NB4 (cell line): ENCODE measurements at places on chromosomes 4 and X.

DNA sequence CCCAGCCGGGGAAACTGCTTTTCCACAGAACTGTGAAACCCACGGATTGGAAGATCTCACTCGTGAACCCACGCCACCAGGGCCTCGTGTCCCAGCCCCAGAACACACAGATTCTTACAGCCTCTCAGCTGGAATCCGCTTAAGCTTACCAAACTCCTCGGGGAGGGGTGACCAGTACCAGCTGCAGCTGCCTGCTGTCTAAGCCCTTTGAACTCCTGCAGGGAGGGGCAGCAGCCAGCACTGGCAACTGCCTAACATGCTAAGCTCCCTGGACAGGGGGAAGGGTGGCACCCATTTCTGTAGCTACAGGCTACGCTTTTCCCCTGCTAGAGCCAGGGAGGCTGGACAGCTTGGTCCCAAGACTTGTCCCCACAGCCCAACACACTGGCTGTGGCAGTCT, 38.4 kb downstream of the TBL1X start:
- DNase-seq, result no peak

DNA sequence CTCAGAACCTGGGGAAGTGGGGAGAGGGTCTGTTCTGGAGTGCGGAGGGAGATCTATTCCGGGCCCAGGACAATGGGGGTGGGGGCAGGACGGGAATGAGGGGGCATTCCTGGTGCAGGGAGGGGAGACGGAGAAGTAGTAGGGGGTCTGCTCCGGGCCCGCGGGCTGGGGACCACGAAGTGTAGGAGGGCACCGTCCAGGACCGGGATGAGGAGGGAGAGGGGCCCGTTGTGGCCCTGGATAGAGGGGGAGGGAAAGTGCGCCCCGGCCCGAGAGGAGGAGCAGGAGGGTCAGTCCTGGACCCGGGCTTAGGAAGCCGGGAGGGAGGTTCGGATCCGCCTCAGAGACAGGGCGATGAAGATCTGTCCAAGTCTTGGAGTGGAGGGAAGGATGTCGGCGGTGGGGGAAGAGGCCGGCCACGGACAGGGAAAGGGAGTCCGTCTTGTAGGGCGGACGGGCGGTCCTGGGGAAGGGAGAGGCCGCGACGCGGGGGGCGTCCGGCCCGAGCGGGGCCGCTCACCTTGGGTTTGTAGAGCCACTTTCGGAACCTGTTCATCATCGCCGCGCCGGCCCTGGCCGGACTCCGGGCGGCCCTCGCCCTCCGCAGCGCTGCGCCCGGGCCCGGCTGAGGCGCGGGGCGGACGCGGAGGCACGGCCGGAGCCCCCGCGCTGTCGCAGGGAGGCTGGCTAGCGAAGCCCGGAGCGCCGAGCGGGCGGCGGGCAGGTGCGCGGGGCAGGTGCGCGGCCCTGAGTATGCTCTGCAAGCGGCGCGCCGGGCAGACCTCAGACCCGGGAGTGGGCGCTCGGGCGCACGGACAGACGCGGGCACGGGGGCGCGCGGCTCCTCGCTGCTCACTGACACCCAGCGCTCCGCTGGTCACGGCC, at the start of gene ZFYVE28:
Gene ZFYVE28, minus strand, starts transcription at position 881 of the 885 bp plus-strand sequence. Its CDS starts 322 bp downstream, at position 559.
- DNase-seq, result peak; percentile 56

- DNase-seq, result no peak
These were observed 239.7 kb upstream of the PGRMC2 start for GRCh38 chr4:128527351-128527750.

- no peak for DNase-seq
These were observed 184.5 kb downstream of the KIT start for GRCh38 chr4:54842226-54842625.

GRCh38 chr4:182521011-182521410, 277.8 kb downstream of the TENM3 start:
- DNase-seq, result no peak

DNA sequence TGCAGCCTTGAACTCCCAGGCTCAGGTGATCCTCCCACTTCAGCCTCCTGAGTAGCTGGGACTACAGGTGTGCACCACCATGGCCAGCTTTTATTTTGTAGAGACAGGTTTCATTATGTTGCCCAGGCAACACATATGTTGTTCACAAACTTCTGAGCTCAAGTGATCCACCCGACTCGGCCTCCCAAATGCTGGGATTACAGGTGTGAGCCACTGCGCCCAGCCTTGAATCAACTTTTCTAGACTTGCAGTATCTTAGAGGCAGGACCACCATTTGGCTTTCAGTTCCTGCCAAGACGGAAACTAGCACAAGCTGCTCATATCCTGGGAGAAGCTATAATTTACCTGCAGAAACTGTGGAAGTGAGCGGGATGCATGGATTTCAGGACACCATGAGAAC, 19.9 kb downstream of the NAT8L start:
- DNase-seq, result no peak

- DNase-seq, result no peak
These were observed 17.7 kb downstream of the ACSL1 start for GRCh38 chr4:184807797-184808712.

- DNase-seq, result no peak
These were observed 82.7 kb upstream of the MAML3 start for GRCh38 chr4:140236654-140237169.

GRCh38 chr4:7367864-7368277, 66.9 kb downstream of the PSAPL1 start:
- DNase-seq, result no peak

DNA sequence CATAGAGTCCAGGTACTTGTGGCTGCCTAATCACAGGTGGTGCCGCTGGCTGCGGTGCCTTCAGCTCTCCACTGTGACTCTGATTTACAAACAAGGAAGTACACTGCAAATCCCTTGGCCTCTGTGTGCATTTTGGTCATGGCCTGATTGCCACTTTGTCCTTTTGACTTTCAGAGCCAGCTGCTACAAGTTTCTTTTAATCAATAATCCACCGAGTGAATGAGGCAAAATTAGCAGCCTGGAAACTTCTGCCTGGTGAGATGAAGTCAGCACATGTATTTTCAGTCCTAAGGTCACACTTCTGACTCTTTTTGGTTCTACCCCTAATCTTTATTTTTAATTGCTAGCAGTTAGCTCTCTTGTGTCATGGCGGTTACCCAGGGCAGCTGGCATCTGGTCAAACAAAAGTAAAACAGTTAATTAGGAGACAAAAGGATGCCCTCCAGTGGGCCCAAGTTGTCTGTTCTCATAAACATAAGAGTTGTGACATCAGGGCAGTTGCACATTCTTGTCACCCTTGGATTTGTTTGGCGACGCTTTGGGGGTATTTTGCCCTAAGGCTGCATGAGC, 62.3 kb upstream of the LNX1 start:
- DNase-seq, result peak; percentile 29
